ENCODE measurements at places on chromosomes 1 and 21.
A peak's percentile ranks its signal among the peaks of the same experiment; 100 is the strongest.

- no peak for DNase-seq
Observed at GRCh38 chr1:61393575-61393974, 311.2 kb downstream of the NFIA start.

GRCh38 chr21:35504277-35504676 is 455.2 kb upstream of the RUNX1 start:
- no peak for DNase-seq

GRCh38 chr1:162405800-162406199 is 6.1 kb downstream of the SH2D1B start:
- no peak for DNase-seq

- no peak for DNase-seq
Observed at GRCh38 chr1:74328851-74329250, 93.7 kb downstream of the TNNI3K start.

DNA sequence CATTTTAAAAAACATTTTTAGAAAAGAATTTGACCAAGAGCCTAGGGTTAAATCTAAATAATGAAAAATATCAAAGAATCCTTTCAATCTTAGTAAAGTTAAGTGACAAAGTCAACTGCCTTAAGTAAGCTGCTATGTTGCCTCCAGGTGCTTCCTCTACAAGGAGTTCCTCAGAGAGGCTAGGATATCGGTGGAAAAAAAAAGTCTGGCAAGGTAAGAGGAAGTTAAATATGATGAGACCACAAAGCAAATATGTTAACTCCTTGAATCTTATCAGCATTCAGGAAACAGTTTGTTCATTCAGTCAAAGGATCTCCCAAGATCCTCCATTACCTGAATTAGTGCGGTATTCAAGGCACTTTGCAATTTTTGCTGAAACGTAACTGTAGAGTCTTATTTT is 563.5 kb downstream of the PTPRC start:
- DNase-seq, result no peak

DNA sequence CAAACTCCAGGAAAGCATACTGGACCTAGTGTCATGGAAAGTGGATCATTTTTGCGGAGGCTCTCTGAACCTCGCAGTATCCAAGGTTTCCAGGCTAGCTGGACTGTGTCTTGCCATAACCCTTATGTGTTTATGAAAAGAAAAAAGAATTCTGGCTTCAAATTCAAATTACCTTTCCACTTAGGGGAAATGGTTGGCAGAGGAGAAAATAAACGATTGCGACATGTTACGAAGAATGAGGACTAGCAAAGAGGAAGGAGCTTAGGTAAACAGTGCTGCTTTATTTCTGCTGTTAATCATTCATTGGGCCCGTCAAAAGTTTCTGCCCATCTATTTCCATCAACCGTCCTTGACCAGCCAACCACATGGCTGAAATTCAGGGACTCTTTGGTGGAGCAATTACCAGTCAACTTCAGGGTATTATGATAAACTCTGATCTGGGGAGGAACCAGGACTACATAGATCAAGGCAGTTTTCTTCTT is at the start of gene C4BPA:
C4BPA (plus strand) TSS at position 342 of the 482 bp plus-strand sequence. CDS start 8,793 bp downstream, outside the sequence.
- no peak for DNase-seq

DNA sequence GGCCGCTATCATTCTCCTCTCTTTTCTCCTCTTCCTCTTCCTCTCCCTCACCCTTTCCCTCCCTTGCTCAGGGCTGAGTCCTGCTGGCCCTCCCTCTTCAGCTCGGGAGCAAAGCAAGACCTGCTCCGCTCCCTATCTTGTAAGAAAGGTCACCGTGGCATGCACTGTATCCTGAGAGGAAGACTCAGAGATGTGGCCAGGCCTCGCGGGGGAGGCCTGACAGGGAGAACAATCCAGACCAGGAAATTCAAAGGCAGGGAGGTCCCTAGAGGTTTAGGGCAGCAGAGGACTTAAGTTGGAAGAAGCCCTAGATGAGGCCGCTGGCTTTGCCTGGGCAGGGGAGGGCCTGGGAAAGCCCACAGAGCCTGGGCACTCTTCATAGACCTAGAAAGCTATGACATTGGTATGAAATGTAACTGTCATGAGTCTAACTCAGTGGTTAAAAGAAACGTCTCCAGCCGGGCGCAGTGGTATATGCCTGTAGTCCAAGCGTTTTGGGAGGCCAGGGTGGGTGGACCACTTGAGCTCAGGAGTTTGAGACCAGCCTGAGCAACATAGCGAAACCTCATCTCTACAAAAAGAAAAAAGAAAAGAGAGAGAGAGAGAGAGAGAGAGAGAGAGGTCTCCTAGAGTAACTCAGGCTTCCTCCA is 14.6 kb upstream of the PTAFR start:
- DNase-seq, result no peak

DNA sequence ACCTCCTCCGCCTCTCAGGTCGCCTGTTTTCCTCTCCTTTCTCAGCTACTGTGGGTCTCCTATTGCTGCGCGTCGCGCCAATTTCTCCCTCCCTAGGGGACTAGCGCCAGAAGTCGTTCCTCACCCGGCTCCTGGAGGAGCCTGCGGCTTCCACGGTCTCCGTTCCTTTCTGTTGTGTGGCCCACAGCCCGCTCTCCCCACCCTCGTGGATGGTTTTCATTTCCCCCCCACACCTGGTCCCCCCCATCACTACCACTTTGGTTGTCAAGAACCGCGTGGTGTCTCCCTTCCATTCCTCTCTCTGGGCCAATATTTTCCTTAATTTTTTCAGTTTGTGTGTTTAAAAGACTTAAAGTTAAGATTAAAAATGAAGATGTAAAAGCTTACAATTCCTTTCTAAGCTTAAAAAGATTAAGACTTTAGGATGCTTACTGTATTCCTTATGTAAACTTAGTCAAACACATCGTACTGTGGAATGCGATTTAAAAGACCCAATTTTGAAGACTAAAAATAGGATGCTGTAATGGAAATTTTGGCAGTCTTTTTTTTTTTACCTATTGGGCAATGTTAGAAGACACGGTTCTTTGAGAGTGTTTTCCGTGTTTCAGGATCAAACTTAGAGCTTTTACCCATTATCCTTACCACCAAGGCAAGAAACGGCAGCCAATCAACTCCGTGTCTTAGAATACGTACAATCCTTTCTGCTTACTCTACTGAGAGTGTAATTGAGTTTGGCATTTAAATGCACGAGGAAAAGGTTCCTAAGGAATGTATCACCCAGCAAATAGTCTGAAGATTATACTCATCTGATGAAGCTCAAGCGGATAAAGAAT is 773 bp downstream of the CNST start:
- peak; percentile 72 for DNase-seq

DNA sequence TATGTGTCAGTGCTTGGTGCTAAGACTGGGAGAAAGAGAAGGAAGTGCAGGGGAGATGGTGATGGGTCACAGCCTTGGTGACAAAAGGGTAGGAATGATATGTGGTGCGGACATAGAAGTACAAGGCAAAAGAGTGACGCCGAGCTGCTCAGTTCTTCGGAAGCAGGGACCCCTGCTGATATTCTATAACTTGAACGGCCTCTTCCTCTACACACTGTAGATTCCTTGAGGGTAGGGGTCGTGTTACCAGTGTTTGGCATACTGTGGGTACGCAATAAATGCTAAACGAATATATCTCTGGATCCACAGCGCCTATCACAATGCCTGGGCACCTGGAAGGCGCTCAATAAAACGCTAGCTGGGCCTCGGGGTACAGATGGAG is 488 bp downstream of the DBT start:
- DNase-seq, result peak; percentile 7

DNA sequence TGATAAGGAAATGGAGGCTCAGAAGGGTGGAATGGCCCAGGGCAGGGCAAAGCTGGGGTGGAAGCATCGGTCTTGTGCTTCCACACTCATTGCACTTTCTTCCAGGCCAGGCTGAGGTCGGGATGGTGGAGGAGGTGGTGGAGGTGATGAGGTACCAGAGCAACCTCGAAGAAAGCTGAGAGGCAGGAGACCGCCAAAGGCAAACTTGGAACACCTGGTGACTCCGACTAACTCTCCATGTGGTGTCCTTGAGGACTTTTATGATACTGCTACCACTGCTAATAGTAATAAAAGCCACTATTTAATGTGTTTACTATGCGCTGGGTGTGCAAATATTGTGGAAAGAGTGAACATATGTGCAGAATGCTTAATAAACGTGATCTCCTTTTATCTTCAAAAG is 16.9 kb upstream of the BTG2 start:
- DNase-seq, result no peak

DNA sequence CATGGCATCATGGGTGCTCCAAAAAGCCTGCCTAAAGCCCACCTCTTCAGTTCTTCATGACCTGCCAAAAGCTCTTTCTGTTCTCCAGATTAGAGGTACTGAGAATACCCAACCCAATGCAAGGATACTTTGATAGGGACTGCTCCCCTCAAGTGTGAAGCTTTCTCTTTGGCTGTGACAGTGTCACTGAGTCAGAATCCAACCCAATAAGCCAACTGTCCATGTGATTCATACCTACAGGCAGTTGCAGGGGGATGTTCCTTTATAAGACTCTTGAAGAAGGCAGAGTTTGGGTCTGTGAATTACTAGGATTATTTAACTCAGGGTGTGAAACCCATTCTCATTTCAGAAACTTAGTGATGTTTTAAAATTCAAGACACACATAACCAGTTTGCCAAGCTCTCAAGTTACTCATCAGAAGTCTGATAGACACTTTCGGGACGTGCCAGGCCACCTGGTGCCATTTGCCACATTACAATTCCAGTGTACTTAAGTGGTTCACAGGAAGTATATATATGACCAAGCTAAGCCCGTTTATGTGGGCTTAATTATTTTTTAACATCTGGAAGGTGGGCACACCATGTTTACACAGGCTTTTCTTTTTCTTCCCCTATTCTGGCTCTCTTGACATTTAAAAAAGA is 265.8 kb downstream of the NFIA start:
- no peak for DNase-seq

DNA sequence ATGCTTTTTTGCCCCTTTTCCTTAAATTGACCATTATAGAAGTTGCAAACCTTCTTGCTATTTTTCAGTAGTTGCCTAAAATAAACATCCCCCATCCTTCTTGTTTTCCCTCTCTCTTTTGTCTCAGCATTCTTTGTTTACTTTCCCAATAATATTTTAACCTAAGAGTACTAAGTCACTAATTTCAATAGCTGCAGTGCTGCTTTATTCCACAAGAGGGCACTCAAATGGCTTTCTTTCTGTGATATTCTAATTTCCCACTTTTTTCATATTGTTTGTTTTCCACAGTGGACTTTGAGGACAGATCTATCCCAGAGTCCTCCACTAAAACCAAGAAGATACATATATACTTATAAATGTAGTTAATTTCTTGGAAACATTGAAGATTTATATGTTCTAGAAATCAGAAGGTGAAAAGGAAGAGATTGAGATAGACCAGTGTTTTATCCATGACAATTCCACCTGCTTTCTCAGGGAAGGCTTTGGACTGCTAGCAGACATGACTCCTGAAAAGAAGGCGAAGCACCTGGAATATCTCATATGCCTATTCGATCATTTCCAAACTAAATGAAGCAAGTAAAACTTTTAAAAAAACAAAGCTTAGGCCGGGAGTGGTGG is 104.8 kb upstream of the GRIK1 start:
- DNase-seq, result peak; percentile 9

- DNase-seq, result no peak
Observed at GRCh38 chr1:197264936-197265567, 3.0 kb upstream of the CRB1 start.

- no peak for DNase-seq
Observed at GRCh38 chr1:228465571-228466146, 21.5 kb upstream of the RNF187 start.

- no peak for DNase-seq
Observed at GRCh38 chr21:45158491-45159423, 84.4 kb downstream of the ADARB1 start.

DNA sequence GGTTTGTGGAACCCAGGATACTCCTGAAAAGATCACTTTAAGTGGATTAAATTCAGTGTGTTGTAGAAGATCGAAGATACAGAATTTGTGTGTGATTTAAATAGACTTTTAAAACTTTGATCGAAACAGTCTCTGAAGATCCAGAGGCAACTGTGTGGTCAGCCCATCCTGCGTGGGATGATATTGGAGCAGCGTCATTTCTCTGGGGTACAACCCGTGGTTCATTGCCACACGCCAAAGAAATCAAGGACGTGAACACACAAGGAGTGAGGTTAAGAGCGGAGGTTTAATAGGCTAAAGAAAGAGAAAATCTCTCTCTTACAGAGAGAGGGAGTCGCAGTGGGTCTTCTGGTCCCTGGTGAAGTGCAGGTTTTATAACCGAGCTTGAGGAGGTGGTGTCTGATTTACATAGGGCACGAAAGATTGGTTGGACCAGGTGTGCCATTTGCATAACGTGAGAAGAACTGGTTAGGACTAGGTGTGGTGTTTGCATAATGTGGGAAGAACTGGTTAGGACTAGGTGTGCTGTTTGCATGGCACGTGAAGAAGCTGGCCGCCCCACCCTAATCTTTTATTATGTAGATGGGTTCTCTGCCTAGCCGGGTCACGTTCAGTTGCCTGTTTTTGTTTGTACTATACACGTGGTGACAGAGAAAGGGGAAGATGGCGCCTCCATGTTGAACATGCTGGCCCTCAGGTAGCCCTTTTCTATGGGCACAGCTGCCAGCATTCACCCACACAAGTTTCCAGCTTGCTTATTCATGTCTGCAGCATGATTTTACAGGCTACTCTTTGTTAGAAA is 82.3 kb downstream of the ADSS2 start:
- no peak for DNase-seq

DNA sequence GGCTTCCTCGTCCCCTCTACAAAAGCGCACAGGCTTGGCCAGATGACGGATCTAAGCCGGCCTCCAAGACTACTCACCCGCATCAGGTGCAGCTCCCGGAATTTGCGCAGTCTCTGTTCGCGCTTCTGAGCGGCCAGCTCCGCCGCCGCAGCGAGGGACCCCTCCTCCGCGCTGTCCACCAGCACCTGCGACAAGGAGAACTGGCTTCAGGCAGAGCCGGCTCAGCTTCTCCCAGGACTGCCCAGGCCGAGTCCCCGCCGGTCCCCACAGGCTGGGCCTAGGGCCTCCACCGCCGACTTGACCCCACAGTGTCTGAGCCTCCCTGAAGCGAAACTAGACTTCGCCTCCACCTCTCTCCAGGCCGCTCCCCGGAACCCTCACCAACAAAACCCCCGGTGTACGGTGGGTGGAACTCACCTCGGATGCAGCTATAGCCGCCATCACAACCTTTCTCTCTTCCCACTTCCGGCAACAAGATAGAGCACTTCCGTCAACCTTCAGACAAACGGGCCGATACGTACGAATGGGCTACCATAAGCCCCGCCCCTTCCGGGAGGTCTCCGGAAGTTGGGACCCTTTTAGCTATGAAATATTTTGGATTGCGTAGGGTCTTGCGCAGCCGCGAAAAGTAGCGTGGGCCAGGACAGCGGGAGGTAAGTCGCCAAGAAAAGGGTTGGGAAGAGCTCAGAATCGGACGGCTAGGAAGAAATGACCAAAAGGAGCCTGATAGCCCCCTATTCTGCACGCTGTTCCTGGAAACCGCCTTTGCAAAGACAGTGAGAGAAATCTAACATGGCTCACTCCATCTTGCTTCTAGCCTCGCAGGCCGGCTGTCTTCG is at the start of gene SYF2:
SYF2 (minus strand) TSS at position 476 of the 839 bp plus-strand sequence; CDS start at position 441, 35 bp downstream.
- peak; percentile 95 for DNase-seq

GRCh38 chr21:33963848-33964555 is 48.4 kb upstream of the ATP5PO start:
- no peak for DNase-seq

GRCh38 chr1:199690496-199690895 is 337.0 kb upstream of the NR5A2 start:
- no peak for DNase-seq
